Left ventricle myocardium superior (tissue), 1 donor: ENCODE measurements at places on chromosomes 4 and X. TPM values are rescaled to one million over a fixed set of nuclear protein-coding genes. Genes with fewer than 3 reads are reported as not detected.

GRCh38 chr4:77451530-77451929 is 154.1 kb upstream of the CXCL13 start:
- DNase-seq, result no peak

- no peak for DNase-seq
Observed at GRCh38 chrX:139640259-139640658, 67.7 kb downstream of the MCF2 start.

GRCh38 chr4:110193822-110194761 is 4.3 kb downstream of the ELOVL6 start:
- peak; percentile 55 for DNase-seq

The BEX5 gene
- total RNA-seq, result 0.40 TPM

The ETDB gene
- not detected for total RNA-seq

The MAPK10 gene
- 3.2 TPM for total RNA-seq
